ENCODE measurements at places on chromosomes 5 and 9. TPM values are rescaled to one million over a fixed set of nuclear protein-coding genes. Genes with fewer than 3 reads are reported as not detected.

GRCh38 chr5:101103874-101104273 is 200.8 kb upstream of the ST8SIA4 start:
- no peak overlapping the region for H3K27ac ChIP-seq
- DNase-seq, result no peak
- no peaks in the 10 kb centered on the region for H3K36me3 ChIP-seq

DNA sequence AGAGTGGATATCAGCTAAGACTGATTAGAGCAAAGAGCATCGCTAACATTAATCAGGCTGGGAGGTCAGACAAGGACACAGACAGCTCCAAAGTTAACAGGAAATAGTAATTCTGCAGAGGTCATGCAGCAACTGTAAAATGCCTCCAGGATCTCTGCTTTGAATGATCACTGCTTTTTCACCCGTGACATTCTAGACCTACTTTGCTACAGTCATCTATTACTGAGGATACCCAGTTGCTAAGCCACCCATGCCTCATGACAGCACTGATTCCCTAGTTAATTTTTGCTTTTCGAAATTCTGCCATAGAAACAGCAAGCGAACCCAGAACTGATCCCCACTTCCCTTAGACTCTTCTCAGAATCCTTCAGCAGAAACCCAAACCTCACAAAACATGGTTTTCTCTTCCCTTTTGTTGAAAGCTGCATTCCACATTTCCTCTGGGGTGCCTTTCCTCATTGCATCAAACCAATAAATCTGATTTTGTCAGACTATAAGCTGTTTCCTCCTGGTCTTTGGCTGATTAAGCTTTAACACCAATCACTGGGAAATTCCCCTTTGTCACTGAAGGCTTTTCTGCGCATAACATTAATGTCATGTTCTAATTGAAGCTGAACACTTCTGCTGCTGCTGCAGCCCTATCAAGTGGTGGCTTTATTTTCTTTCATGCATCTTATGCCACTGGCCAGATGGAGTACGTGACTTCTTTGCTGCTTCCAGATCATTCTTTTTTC is 201.1 kb upstream of the CHD1 start:
- no peak overlapping the region for H3K4me3 ChIP-seq
- H3K36me3 ChIP-seq, result no peaks in the 10 kb centered on the region
- H3K27ac ChIP-seq, result no peak overlapping the region

The CA9 gene
- total RNA-seq, result 10.7 TPM

- no peaks in the 10 kb centered on the region for H3K36me3 ChIP-seq
- DNase-seq, result no peak
- no peak overlapping the region for H3K27ac ChIP-seq
These were observed 6.0 kb downstream of the TMEM171 start for GRCh38 chr5:73126381-73126780.

GRCh38 chr9:72839085-72839484 is 113.8 kb downstream of the ALDH1A1 start:
- no peak for DNase-seq
- peaks cover 17% of the 10 kb centered on the region for H3K4me1 ChIP-seq
- no peaks in the 10 kb centered on the region for H3K36me3 ChIP-seq
- H3K4me3 ChIP-seq, result peak overlapping the region; percentile 13
- no peaks in the 10 kb centered on the region for H3K27me3 ChIP-seq

DNA sequence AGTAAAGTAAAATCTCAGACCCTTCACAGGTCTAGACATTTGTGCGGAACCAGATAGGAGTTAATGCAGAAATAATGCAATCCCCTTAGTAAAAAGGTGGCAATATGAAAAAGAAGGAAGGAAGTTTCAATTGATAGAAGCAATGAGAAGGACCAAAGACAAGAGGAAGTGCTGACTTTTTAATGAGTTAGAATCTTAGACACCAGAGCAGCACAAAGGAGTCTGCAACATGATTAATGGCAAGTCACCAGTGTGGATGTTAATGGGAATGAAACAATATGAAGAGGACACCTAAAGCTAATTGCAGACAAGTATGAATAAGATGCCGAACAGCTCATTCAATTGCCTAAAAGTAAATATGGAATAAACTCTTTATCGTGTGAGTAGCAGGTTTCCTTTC is 50.9 kb downstream of the MEGF9 start:
- peaks cover 7% of the 10 kb centered on the region for H3K4me1 ChIP-seq
- H3K27ac ChIP-seq, result no peak overlapping the region
- no peaks in the 10 kb centered on the region for H3K36me3 ChIP-seq
- no peak for DNase-seq
- H3K4me3 ChIP-seq, result no peak overlapping the region
- no peaks in the 10 kb centered on the region for H3K27me3 ChIP-seq

GRCh38 chr5:97915106-97915505 is 732.1 kb upstream of the RIOK2 start:
- H3K4me1 ChIP-seq, result no peaks in the 10 kb centered on the region
- H3K4me3 ChIP-seq, result no peak overlapping the region
- H3K27me3 ChIP-seq, result no peaks in the 10 kb centered on the region
- H3K36me3 ChIP-seq, result no peaks in the 10 kb centered on the region

Measured in thoracic aorta (tissue), 2 donors.